Ascending aorta (tissue), 2 donors: ENCODE measurements at places on chromosomes 11 and 22.
A peak's percentile ranks its signal among the peaks of the same experiment; 100 is the strongest.

GRCh38 chr11:58497951-58498350, 10.0 kb downstream of the OR5B21 start:
- no peak for DNase-seq

GRCh38 chr22:43745783-43746356, 66.2 kb downstream of the EFCAB6 start:
- DNase-seq, result no peak

GRCh38 chr11:28690746-28691145, 582.6 kb downstream of the METTL15 start:
- no peak for DNase-seq

GRCh38 chr11:75260396-75261170, 20.0 kb downstream of the TPBGL start:
- peak; percentile 4 for DNase-seq

DNA sequence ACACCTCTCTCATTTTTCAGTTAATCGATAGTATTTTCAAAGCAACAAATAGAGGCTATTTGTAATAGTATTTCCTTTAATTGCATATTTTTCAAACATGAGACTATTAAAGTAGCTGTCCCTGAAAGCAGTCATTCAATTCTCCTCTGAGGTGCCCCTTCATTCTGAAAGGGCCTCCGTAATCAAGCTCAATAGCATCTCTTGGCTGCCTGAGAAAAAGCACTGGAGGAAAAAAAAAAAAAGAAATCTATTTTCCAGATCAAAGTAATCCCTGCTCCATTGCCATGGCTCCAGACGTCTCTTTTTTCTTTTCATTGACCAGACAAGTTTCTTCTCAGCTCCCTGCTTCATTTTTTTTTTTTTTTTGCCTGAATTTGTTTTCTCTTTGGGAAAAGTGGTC, 154.5 kb upstream of the BLID start:
- no peak for DNase-seq
